ENCODE measurements at places on chromosomes 3 and 15.
A peak's percentile ranks its signal among the peaks of the same experiment; 100 is the strongest.

GRCh38 chr3:106251160-106251892 lies 382.5 kb upstream of the CBLB start:
- DNase-seq: no peak

DNA sequence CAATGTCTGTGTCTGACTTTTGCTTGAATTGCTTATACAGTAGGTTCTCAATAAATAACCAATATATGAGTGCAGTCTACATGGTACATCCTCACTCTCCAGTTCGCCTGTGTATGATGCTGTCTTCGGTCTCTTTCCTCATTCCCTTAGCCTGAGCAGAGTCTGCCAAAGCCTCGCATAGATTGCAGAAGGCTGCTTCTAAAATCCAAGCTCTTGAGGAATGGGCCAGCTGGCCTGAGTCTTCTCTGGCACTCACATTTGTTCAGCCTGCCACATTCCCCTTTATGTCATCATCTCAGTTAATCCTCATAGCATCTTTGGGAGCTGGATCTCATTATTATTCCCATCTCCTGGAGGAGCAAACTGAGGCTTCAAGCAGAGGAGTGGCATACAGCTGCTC lies 27.2 kb upstream of the ADAMTS7 start:
- no peak for DNase-seq

DNA sequence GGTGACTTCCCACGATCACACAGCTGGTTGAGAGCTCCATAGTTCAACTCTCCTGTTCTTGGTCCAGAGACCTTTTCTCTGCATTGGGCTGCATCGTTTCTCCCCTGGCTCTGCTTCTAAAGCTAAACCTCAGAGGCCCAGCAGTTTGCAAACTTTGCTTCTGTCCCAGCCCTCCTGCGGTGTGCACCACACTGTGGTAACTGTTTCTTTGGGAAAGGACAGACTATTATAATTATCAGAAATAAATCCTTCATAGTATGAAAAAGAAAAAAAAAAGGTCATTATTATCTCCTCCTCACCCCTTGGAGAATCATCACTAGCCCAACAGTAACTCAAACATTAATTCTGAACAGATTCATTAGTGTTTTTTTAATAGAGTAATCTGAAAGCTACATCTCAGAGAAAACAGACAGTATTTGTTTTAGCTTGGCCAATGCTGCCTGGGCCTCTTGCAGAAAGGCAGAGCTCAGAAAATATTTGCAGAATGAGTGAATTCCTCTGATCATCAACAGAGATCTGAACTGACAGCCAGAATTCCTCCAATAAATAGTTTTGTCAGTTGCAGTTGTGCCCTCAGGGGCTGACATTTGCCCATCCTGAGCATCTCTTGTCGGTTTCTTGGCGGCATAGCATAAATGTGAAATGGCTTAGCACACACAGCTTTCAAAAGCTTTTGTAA lies 52.9 kb downstream of the BFSP2 start:
- no peak for DNase-seq

DNA sequence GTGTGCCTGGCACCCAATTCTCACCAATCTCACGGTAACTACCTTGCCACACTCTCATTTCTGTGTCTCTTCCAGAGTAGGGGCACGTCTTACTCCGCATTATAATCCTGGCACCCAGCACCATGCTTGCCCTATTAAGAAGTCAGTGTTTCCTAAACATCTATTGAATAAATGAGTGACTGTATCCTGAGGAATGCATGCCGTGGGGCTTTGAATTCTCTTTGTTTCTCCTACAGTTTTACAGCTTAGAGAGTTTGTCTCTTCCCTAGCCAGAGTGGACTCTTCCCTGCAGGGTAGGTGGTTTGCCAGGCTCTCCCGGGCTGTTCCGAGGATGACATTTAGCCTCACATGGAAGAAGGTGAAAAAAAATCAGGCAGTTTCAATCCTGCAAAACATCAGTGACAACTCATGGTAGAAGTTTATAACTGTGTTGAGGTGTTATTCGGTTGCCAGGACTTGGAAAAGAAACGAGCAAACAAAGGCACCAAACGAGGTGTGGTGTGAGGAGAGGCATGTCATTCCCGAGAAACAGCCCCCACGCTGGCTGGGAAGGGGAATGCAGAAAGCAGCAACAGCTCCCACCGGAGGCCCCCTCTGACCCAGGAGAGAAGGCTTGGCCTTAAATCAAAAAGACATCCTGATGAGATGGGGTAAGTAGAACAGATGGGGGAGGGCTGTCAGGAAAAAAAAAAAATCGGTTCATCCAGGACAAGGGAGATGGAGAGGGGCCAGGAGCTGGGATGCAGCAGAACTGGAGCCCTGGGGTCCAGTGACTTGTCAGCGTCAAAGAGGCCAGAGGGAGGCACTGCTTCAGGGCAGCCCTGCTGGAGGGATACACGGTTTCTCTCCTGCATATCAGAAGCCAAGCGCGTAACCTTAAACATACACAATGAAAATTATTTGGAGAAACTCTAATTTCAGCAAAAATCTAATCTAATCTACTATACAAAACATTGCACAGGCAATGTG lies 168.4 kb upstream of the ARRDC4 start:
- no peak for DNase-seq

GRCh38 chr3:70621451-70621850 lies 309.0 kb upstream of the MDFIC2 start:
- DNase-seq: no peak

GRCh38 chr3:127865941-127866340 lies 43.6 kb upstream of the MGLL start:
- no peak for DNase-seq

DNA sequence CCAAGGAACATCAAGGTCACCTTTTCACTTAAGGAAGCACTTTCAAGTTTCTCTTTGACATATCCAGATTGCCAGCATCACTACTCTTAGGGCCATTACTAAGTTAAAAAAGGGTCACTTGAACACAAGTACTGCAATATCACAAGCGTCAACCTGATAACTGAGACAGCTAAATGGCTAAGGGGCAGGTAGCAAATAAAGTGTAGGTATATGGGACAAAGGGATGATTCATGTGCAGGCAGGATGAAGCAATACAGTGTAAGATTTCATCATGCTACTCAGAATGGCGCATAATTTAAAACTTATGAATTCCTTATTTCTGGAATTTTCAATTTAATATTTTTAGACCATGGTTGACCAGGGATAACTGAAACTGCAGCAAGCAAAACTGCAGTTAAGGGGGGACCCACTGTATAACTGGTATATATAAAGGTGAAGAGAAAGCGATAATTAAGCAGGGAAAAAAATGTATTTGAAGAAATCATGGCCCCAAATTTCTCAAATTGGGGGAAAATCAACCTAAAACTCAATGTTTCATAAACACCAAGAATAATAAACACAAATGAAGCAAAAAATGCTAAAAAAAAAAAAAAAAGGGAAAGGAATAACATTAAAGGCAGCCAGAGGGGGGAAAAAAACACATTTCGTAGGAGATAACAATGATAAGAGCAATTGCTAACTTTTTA lies 13.1 kb downstream of the CCR1 start:
- no peak for DNase-seq

DNA sequence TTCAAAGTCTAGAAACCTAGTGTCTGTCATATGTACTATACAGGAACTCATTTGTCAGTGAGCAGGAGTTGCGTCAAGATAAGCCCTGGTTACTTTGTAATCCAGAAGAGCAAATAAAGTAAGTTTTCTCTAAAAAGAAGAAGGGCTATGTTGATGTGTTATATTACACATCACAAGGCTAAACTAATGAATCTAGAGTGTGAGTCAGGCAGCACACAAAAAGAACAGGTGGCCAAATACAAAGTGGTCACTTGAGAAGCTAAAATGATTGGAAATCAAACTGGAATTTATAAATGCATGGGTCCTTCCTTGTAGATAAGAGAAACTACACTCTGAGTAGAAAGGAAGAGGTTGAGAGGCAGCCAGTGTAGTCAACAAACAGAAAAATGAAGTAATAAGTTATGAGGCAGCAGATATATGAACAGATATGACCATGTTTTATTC lies 771.6 kb downstream of the DIPK2A start:
- no peak for DNase-seq

DNA sequence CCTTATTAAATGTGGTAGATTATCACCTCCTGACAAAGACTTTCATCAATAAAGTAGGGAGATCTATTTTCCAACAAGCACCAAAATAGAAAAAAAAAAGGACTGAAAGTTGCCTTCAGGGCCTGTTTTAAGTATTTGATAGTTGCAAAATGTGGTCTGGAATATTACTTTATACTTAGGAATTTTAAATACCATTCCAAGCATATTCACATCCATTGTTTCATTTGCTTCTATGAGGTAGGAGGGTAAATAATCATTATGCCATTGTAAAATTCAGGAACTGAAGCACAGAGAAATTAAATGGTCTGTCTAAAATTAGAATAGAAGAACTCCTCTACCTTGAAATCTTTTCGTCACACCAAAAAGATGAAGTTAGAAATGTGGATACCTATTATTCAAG lies 110.0 kb downstream of the TMCC1 start:
- DNase-seq: no peak

DNA sequence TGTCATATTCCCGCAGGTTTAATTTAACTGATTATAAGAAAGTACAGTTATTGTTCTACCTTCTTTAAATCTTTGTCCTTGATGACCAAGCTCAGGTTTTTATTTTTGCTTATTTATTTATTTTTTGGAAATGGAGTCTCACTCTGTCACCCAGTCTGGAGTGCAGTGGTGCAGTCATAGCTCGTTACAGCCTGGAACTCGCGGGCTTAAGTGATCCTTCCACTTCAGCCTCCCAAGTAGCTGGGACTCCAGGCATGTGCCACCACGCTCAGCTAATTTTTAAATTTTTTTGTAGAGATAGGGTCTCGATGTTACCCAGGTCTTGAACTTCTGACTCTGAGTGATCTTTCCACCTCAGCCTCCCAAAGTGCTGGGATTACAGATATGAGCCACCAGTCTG lies 8.9 kb downstream of the USP3 start:
- DNase-seq: no peak

GRCh38 chr15:71386448-71387236 lies 271.4 kb downstream of the THSD4 start:
- DNase-seq: peak; percentile 57

DNA sequence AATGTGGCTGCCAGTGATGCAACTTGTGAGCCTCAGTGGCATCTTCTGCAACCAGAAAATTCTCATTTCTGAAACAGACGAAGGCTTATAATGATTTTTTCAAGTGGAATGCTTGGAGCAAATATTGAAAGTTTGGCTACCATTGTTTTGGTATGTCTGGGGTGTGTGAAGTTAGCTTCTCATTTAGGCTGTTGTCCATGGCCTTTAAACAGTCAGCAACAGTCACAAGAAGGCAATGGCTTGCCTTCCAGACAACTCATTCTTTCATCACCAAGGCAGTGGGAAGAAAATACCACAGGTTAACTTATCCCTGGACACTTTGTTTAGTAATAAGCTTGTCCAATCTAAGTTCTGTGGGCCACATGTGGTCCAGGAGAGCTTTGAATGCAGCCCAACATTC lies 4.7 kb upstream of the BNC1 start:
- DNase-seq: no peak

DNA sequence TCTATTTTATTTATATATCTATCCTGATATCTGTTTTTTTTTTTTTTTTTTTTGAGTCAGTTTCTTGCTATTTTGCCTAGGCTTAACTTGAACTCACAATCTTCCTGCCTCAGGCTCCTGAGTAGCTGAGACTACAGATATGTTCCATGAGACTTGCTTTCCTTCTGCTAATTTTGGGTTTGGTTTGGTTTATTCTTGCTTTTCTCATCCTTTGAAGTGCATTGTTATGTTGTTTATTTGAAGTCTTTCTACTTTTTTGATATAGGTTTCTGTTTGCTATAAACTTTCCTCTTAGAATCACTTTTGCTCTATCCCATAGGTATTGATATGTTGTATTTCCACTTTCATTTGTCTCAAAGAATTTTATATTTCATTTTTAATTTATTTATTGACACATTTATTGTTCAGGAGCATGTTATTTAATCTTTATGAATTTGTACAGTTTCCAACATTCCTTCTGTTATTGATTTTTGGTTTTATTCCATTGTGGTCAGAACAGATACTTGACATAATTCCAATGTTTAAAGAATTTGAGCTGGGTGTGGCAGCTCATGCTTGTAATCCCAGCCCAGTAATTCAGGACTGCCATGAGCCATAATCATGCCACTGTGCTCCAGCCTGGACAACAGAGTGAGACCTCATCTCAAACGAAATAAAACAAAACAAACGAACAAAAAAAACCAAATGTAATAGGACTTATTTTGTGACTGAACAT lies 62.3 kb upstream of the PLSCR4 start:
- no peak for DNase-seq

DNA sequence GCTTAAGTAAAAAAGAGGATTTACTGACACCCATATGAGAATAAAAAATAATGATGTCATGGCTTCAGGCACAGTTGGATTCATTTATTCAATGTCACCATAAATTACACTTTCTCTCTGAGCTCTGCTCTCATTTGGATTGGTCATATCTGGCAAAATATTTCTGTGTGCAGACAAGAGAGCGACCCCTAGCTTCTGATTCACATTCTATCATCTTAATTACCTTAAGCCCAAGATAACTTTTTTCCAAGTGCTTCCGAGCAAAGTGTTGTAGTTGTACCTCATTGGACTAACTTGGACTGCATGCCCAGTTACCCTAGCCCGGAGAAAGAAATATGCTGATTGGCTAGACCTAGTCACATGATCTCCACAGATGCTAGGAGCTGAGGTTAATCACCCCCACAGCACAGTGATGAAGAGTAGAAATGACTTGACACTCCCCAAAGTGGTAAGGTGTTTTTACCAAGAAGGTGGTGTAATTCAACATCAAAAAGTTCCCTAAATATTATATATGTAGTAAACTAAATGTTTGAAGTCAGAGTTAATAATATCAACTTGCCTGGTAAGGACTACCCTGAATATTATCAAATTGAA lies 552.2 kb upstream of the SUCLG2 start:
- DNase-seq: no peak

DNA sequence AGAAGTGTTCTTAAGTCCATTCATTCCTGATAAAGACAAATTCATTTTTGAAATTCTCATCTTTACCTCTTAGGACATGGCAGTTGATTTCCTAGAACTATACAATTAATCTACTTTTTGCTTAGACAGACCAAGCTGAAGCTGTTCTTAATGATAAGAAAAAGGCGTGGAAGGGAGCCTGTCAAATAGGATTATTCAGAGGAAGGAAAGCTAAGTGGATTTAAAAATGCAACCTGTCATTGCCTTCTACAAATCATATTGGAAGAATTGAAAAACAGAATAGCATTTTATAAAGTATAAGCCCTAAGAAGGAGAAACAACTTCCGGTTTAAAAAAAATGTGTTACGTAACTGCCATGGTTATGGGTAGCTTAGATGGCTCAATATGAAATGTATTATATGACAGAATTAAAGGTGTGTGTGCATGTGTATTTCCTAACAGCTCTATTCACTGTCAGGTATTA lies 81.2 kb upstream of the RAP2B start:
- DNase-seq: no peak

- DNase-seq: no peak
Measured at GRCh38 chr3:13299531-13300155, 120.5 kb downstream of the NUP210 start.

- DNase-seq: peak; percentile 36
Measured at GRCh38 chr15:90264671-90265070, 801 bp upstream of the NGRN start.

Data from lung microvascular endothelial cell (primary cell).